ENCODE measurements at places on chromosomes 5 and 9. TPM values are rescaled to one million over a fixed set of nuclear protein-coding genes. Genes with fewer than 3 reads are reported as not detected.

GRCh38 chr5:7209658-7210057, 186.3 kb upstream of the ADCY2 start:
- no peak overlapping the region for H3K27ac ChIP-seq
- H3K36me3 ChIP-seq: no peaks in the 10 kb centered on the region

DNA sequence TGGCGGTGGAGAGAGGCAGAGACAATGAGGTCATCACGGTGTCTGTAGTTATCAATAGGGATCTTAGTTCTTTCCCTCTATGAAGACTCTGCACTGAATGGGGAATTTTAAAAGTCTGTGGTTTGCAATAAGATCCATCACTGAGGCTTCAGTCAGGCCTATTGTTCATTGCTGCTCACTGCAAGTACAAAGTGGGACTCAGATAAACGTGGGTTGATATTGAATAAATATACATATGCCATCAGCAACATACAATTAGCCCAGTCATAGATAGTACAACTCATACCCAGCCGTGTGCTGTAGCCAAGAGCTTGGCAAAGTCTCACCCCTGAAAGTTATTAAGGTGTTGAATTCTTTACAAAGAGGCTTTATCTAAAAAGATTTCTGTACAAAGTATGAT, 88.4 kb downstream of the ENC1 start:
- no peak for DNase-seq
- H3K4me3 ChIP-seq: no peak overlapping the region
- peaks cover 12% of the 10 kb centered on the region for H3K4me1 ChIP-seq
- no peak overlapping the region for H3K27ac ChIP-seq
- H3K36me3 ChIP-seq: no peaks in the 10 kb centered on the region

Gene IL5
- polyA plus RNA-seq: not detected

- no peak overlapping the region for H3K4me3 ChIP-seq
- no peaks in the 10 kb centered on the region for H3K36me3 ChIP-seq
- DNase-seq: peak; percentile 24
- no peaks in the 10 kb centered on the region for H3K27me3 ChIP-seq
- H3K4me1 ChIP-seq: no peaks in the 10 kb centered on the region
These were observed 213.4 kb upstream of the ELL2 start for GRCh38 chr5:96175090-96175489.

DNA sequence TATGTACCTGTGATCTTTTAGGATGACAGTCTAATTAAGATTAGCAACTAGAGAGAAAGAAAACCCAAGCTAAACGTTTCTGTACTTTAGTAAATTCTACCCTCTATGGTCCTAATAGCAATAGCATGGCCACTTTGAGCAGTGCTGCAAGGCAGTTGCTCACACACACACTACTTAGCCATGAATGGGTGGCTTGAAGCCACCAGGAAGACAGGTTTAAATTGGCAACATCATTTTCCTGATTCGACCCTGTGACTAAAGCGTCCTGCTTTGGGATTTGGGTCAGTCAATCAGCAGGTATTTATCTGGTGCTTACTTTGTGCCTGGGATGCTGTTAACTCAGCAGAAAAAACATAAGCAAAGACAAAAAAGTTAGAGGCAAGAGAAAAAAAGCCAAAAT, 150.6 kb downstream of the ARRDC3 start:
- H3K4me1 ChIP-seq: no peaks in the 10 kb centered on the region
- H3K4me3 ChIP-seq: no peak overlapping the region
- no peaks in the 10 kb centered on the region for H3K36me3 ChIP-seq
- no peak for DNase-seq
- H3K27me3 ChIP-seq: no peaks in the 10 kb centered on the region

DNA sequence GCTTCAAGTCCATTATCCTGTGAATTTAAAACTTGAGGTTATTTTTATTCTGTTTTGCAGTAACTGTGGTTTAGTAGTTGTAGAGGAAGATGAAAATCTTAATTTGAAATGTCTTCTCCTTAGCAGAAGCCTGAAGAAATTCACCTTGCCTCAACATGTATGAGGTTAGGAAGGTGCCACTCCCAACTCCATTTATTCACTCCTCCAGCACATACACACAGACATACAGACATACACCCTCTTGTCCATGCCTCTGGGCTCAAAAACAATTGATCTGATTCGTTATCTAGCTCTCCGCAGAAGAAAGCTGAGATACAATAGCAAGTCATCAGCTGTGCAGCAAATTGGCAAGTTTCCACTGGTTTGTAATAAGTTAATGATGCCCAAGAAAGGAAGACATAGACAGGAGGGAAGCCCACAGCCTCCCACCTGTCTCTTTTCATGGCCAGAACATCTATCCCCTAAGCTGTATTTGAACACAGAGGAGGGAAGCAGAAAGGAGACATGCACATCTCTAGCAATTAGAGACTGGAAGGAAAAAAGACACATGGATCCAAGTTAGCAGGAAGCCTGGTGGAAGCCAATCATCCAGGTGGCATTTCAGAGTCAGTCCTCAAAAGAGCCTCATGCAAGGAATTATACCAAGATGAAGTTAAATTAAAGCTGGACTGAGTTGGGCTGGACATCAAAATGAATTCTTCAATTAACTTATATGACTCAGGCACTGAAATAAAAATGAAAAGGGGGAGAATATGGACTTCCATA, 257.9 kb downstream of the ASTN2 start:
- H3K4me1 ChIP-seq: peaks cover 9% of the 10 kb centered on the region
- peak overlapping the region; percentile 47 for H3K27ac ChIP-seq
- DNase-seq: no peak
- H3K36me3 ChIP-seq: no peaks in the 10 kb centered on the region
- no peaks in the 10 kb centered on the region for H3K27me3 ChIP-seq

Gene BTNL3
- polyA plus RNA-seq: not detected

- peaks cover 3% of the 10 kb centered on the region for H3K4me1 ChIP-seq
- H3K27ac ChIP-seq: no peak overlapping the region
- DNase-seq: no peak
- H3K36me3 ChIP-seq: no peaks in the 10 kb centered on the region
These were observed 179.3 kb downstream of the DEPDC1B start for GRCh38 chr5:60520451-60521227.

DNA sequence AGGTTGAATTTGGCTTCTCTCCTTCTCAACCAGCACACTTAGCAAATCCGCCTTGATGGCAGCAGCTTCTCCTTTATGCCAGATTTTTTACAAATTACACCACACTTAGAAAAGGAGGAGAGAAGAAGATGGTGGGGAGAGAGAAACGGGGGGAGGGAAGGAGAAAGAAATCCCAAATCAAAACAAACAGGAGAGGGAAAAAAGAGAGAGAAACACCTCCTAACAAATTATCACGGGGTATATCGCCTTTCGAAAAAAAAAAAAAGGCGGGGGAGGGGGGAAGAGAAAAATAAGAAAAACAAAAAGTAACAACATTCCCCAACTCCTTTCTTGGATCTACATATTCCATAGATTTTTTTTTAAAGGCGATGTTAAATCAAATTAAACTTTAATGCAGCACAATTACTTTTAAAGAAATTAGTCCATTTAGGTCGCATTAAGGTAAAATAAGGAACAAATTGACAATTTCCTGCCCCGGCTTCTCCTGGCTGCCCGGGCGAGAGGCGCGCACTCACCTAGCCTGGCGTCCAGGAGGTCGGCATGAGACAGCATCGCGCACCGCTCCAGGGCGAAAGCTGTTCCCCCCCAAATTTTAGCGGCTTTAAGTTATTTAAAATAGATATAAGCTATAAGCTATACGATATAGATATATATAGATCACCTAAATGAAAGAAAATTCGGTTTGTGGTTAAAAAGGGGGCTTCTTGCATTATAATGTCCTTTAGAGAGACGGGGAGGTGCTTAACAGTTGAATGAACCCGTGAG, at the start of gene OTP:
OTP (minus strand) TSS at position 716 of the 765 bp plus-strand sequence; CDS start at position 552, 164 bp downstream.
- no peaks in the 10 kb centered on the region for H3K36me3 ChIP-seq
- no peak within 1 kb of the TSS for H3K27ac ChIP-seq
- peaks cover 100% of the 10 kb centered on the region for H3K27me3 ChIP-seq
- peak; percentile 31 for DNase-seq
- H3K4me3 ChIP-seq: no peak within 1 kb of the TSS

DNA sequence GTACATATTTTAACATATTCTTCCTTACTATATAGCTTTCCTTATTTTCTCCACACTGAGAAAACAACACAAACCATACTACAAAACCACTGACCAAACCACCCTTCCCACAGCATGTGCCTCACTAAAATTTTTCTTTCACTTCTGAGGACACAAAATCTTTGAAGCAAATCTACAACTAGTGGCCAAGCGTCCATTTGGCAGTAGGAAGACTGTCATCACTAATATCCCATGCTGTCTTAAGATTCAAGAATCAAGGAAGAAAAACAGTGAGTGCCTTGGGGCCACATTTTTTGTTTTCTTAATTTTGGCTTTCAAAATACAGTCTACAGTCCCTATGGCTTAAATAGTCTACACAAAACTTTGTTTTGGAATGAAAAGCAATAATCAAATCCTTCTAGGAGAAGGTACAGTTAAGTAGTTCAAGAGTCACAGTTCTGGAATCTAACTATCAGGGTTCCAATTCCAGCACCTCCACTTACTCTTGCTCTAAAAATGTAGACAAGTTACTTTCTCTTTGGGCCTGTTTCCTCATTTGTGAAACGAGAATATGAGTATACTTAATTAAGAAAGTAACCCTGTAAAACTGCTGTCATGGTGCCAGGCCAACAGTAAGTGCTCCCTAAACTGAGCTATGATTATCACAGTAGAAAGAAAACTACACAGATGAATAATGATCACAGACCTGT, 227.9 kb downstream of the BNC2 start:
- H3K27me3 ChIP-seq: no peaks in the 10 kb centered on the region
- H3K4me3 ChIP-seq: no peak overlapping the region
- no peak for DNase-seq
- H3K36me3 ChIP-seq: no peaks in the 10 kb centered on the region
- no peaks in the 10 kb centered on the region for H3K4me1 ChIP-seq

Gene RORB
- polyA plus RNA-seq: 0.47 TPM

DNA sequence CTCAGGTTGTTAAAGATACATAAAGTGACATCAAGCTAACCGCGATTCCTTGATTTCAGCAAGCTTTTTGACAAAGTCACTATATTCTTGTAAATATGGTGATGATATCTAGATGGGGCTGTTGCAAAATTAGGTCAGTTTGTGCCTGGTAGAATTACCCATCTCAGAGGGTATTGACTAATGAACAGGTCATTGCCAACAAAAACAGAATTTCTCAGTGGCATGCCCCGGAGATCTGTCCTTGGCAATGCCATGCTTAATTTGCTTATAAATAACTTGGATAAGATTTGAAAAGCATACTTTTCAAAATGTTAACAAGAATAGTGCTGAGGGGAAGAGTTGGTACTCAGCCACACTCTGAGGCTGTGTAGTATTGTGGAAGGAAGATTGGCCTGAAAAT, 783.3 kb upstream of the SEMA6A start:
- no peak overlapping the region for H3K27ac ChIP-seq
- DNase-seq: peak; percentile 11
- no peak overlapping the region for H3K4me3 ChIP-seq
- H3K4me1 ChIP-seq: no peaks in the 10 kb centered on the region
- no peaks in the 10 kb centered on the region for H3K27me3 ChIP-seq

GRCh38 chr9:123528501-123528900, 172.5 kb downstream of the CRB2 start:
- H3K4me1 ChIP-seq: no peaks in the 10 kb centered on the region
- no peaks in the 10 kb centered on the region for H3K27me3 ChIP-seq

Gene GDNF
- polyA plus RNA-seq: 8.4 TPM

DNA sequence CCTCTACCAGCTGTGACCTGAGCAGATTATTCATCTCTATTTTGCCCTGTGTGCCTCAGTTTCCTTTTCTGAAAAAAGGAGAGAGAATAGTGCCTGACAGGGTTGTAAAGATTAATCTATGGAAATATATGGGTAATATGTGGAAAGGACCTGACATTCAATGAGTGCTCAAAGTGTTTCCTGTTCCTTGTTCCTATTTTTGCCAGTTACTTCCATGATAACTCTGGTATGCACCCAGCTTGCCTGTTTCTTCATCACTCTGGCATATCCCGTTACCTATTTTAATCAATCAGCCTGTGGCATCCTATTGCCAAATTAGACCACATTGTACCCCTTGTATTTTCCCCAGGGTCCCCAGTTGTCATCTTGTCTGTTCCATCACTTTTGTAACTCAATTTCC, 3.6 kb upstream of the ARAP3 start:
- no peaks in the 10 kb centered on the region for H3K36me3 ChIP-seq
- peaks cover 11% of the 10 kb centered on the region for H3K27me3 ChIP-seq
- H3K27ac ChIP-seq: no peak overlapping the region
- no peak for DNase-seq
- H3K4me1 ChIP-seq: peaks cover 14% of the 10 kb centered on the region

Gene SLC6A19
- polyA plus RNA-seq: not detected

DNA sequence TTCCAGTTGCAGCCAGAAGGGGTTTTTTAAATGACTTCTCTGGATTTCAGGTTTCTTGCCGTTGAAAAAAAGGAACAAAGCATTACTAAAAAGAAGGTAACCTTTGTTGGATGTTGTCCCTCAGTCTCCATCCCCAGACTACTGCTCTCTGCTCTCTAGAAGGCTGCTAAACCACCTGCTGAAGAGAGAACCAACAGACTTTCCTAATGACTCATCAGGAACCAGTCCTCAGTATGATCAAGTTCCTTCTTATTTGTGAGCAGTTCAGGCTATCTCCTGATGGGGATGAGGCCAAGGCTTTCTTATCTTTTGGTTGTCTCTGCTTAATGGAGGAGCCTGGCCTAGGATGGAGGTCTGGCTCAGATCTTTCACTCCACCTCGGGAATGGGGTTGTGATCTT, 4.1 kb downstream of the KIF4B start:
- no peaks in the 10 kb centered on the region for H3K27me3 ChIP-seq
- H3K4me1 ChIP-seq: no peaks in the 10 kb centered on the region
- H3K4me3 ChIP-seq: no peak overlapping the region
- H3K36me3 ChIP-seq: no peaks in the 10 kb centered on the region
- no peak for DNase-seq

Gene LYSMD3
- 6.7 TPM for polyA plus RNA-seq

Gene RASGRF2
- polyA plus RNA-seq: not detected

GRCh38 chr9:122941582-122942234, 888 bp downstream of the RABGAP1 start:
- H3K4me1 ChIP-seq: peaks cover 15% of the 10 kb centered on the region
- H3K27ac ChIP-seq: peak overlapping the region; percentile 76
- peaks cover 9% of the 10 kb centered on the region for H3K36me3 ChIP-seq
- DNase-seq: no peak
- H3K27me3 ChIP-seq: no peaks in the 10 kb centered on the region

Gene HAVCR2
- polyA plus RNA-seq: 0.12 TPM

- no peak overlapping the region for H3K27ac ChIP-seq
- DNase-seq: no peak
- no peaks in the 10 kb centered on the region for H3K36me3 ChIP-seq
- H3K27me3 ChIP-seq: peaks cover 13% of the 10 kb centered on the region
- no peak overlapping the region for H3K4me3 ChIP-seq
- H3K4me1 ChIP-seq: peaks cover 4% of the 10 kb centered on the region
These were observed 118.9 kb upstream of the LPCAT1 start for GRCh38 chr5:1642621-1643061.

Gene TMEM267
- polyA plus RNA-seq: 6.9 TPM
